ENCODE measurements at places on chromosomes 5 and 9.
A peak's percentile ranks its signal among the peaks of the same experiment; 100 is the strongest.

DNA sequence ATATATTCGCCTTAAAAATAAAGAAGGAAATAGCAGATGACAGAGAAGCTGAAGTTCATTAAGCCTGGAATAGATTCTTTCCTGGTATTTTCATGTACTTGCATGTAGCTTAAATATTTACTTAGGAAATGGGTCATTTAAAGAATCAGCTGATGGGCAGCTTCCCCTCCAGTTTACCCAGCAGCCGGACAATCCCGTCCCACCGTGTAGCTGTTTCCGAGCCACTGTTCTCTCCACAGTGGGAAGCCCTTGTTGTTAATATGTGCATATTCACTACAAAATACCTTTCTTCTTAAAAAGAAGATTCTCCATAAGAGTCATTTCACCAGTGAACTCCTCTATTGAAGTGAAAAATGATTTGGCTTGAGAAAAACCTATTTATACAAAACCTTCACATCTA is 187.0 kb downstream of the FANCC start:
- no peak for DNase-seq

DNA sequence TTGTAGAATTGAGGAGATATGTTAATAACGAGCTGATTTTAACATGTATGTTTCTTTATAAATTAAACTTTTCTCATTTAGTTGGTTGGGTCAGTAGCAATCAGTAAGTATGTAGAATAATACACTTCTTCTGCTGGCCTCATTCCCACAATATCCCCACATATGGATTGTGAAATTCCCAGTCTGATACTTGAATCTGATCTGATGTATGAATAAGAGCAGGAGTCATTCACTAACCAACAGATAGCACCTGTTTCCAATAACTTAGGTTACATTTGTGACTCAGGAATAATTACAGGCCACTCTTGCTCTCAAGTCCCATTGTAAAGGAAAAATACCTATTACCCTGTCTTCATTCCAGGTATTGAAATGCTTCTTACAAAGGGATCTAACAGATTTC is 23.9 kb downstream of the SLC36A1 start:
- no peak for DNase-seq

DNA sequence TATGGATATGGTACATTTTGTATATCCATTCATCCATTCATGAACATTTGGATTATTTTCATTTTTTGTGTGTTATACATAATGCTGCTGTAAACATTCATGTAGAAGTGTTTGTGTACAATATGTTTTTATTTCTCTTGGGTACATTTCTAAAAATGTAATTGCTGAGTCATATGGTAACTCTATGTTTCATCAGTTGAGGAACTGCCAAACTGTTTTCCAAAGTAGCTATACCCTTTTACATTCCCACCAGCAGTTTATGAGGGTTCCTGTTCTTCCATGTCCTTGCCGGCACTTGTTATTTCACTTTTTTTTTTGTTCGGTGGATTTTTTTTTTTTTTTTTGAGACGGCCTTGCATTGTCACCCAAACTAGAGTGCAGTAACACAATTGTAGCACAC is 54.0 kb upstream of the MCCC2 start:
- DNase-seq: no peak

- DNase-seq: no peak
These were observed 31.6 kb downstream of the ACER2 start for GRCh38 chr9:19440376-19440775.

GRCh38 chr5:109411149-109411514 is 1.4 kb upstream of the PJA2 start:
- DNase-seq: no peak

DNA sequence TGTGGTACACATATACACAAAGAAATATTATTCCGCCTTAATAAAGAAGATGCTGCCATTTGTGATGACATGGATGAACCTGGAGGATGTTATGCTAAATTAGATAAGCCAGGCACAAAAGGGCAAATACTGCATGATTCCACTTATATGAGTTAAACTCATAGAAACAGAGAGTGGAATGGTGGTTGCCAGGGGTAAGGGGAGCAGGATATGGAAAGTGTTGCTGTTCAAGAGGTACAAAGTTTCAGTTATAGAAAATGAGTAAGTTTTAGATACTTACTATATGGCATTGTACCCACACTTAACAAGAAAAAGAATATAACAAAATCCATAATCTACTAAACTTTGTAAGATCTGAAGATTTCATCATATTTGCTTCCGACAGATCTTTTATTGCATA is 252.2 kb downstream of the SYK start:
- DNase-seq: no peak

- DNase-seq: no peak
These were observed 34.1 kb upstream of the SLC6A19 start for GRCh38 chr5:1167361-1167727.

- no peak for DNase-seq
These were observed 1.3 kb downstream of the MED10 start for GRCh38 chr5:6376974-6377520.

GRCh38 chr5:68253624-68254585 is 38.3 kb downstream of the PIK3R1 start:
- no peak for DNase-seq

DNA sequence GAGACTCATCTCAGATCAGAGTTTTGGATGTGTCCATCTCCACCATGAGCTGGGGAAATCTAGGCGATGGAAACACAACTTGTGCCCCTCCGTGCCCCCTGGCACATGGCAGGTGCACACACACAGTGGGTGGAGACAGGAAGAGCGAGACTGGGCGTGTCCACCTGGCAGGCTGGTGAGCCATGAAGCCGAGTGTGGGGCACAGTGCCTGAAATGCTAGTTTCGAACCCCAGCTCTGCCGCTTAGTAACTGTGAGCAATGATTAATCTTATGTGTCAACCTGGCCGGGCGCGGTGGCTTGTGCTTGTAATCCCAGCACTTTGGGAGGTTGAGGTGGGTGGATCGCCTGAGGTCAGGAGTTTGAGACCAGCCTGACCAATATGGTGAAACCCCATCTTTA is 80.8 kb upstream of the RNU6ATAC start:
- no peak for DNase-seq

GRCh38 chr5:41617843-41618515 is 107.6 kb upstream of the PLCXD3 start:
- no peak for DNase-seq

DNA sequence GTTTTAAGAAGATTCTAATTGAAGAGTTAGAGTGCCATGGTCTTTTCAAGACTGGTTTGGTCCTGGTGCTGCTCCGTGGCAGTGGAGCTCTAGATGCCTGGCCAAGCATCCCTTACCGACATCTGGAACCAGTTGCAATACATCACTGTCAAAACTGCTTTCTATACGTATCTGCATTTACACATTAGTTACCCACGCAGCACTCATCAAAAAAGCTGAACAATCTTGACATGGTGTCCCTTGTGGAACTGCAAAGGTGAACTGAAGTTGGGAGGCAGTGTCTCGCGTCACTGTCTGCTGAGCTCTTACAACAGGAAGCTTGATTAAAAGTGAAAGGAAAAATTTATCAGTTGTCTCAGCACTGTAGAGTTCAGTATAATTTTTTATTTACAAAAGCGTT is 82.6 kb downstream of the PBX3 start:
- DNase-seq: no peak

DNA sequence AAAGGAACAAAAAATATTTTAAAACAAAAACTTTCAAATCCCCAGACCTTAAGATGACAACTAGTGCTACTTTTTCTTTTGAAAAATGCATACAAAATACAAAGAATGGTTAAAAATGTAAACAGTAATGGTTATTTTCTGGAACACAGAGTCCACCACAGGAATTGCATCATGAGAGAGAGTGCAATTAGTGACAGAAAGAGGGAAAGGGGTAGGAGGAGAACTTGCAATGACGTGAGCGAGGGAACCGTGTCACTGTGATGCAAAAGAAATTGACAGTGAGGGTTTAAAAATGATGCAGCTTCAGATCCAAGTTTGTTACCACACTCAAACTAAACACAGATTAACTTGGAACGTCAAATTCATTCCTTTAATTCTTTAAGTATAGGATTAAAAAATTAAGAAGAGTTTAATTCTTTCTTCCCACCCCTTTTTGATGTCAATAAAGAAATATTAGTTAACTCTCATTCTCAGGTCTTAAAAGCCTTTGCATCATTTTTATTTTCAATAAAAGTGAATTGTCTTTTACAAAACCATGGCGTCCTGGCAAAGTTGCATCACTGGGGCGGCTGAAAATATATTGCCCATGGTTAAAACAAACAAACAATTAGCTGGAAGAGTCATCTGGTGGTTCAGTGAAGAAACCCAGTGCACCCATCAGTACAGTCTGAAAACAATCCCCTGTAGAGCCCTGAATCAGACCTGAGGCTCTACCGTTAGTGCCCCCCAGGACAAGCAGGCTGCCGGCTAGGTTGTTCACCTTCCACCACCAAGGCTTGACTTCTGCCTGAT is 39.5 kb downstream of the MACROH2A1 start:
- no peak for DNase-seq

DNA sequence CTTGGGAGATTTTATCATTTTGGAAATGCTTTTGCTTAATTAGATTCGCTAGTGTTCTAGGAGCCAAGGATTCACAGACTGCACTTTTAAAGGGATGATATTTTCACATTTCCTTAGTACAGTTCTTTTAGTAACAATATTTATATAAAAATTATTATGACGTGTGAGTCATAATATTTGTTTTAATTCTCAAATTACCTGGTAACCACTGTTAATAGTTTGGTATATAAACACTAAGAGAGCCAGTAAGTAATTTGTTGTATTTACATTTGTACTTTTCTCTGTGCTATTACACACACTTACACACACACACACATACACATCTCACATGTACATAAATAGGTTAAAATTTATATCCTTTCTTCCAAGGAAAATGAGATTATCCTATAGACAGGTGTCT is 58.8 kb upstream of the RAD23B start:
- DNase-seq: no peak

GRCh38 chr5:149042865-149043264 is 20.0 kb downstream of the SH3TC2 start:
- DNase-seq: no peak

DNA sequence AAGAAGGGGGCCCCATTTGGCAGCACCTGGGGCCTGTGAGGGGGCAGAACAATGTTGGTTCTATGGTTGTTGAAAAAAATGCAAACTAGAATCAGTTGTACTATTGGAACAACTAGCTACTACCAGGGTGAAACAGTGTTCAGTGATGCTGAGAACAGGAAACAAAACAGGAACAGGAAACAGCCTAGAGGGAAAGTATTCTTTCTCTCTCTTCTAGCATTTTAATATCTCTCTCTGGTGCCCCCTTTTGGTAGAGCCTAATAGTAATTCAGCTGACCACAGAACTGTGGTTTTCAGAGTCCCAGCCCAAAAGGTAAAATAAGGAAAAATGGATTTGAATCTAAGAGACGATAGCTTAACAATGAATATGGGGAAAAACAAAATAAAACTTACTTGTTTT is 138.0 kb upstream of the KCNN2 start:
- DNase-seq: peak; percentile 19

DNA sequence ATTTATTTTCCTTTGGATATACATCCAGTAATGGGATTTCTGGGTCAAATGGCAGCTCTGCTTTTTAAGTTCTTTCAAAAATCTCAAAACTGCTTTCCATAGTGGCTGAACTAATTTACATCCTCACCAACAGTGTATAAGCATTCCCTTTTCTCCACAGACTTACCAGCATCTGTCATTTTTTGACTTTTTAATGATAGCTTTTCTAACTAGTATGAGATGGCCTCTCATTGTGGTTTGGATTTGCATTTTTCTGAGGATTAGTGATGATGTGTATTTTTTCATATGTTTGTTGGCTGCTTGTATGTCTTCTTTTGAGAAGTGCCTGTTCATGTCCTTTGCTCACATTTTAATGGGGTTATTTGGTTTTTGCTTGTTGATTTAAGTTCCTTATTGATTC is 90.0 kb upstream of the HMHB1 start:
- no peak for DNase-seq

- no peak for DNase-seq
These were observed 614.8 kb downstream of the KIF4B start for GRCh38 chr5:155628346-155628745.

- no peak for DNase-seq
These were observed 300.9 kb downstream of the MCTP1 start for GRCh38 chr5:94983861-94984535.

GRCh38 chr5:157454273-157454672 is 5.7 kb upstream of the NIPAL4 start:
- no peak for DNase-seq

DNA sequence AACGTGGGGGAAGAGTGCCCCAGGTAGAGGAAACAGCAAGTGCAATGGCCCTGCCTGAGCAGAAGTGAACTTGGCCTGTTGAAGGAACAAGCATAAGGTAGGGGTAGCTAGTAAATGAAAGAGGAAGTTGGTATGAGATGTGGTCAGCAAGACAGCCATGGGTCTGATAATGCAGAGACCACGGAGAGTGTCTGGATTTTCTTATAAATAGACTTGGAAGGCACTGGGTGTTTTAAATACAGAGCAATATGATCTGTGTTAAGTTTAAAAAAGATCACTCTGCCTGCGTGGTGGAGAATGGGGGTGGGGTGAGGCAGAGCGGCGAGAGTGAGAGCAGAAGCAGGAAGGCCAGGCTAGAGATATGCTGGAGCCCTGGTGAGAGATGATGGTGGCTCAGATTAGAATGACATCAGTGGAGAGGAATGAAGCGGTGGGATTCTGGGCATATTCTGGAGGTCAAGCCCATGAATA is 4.2 kb downstream of the ADAM19 start:
- DNase-seq: no peak

DNA sequence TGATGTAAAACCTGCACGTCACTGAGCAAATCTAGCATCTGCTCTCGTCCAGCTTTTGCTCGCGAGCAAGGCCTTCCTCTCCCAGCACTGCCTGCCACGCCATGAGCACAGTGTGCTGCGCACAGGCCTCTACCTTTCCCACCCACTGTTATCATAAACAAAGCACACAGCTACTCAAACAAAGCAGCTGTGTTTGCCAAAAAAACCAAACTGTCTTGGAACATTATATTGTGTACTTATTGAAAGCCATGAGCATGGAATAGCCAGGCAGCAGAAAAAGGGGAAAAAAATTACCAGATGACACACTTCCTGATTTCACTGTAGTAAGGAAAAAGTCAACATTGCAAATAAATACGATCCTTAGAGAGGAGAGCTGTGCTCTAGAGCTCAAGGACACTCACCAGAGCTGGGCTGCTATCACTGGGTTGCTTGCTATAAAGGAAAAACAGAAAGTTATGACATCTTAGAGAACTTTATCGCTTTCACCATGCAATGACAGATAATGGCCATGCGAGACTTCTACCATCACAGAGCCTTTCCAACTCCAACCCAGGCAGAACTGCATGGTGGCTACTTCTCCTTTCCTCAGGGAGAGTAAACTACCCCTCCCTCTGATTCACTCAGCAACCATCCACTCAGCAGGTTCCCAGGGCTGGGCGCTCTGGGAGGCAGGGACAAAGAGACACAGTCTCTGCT is 69.6 kb downstream of the EPB41L4B start:
- no peak for DNase-seq

DNA sequence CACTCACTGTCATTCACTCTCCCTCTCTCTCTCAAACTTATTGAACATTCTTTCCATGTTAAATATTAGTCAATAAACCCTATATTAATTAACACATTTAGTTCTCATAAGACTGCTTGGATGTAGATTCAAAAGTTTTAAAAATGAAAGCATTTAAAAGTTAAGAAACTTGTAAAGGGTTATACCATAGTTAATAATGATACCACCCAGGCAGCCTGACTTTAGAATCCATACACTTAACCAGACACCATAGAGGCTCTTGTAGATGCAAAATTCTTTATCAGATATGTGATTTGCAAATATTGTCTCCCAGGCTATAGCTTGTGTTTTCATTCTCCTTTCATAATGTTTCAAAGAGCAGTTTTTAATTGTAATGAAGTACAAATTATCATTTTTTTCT is 335.8 kb upstream of the ACTBL2 start:
- no peak for DNase-seq
